Activated T-cell treated with anti-CD3 and anti-CD28 coated beads, Interleukin-2, amount 50 U/mL, for 72 hours (primary cell): ENCODE measurements at places on chromosomes 3 and 15.

- no peak overlapping the region for H3K4me3 ChIP-seq
- peaks cover 32% of the 10 kb centered on the region for H3K4me1 ChIP-seq
- H3K36me3 ChIP-seq = peaks cover 14% of the 10 kb centered on the region
- no peak for DNase-seq
Observed at GRCh38 chr3:46102059-46102779, 74.9 kb upstream of the XCR1 start.

GRCh38 chr3:175702956-175703355, 843.8 kb downstream of the NAALADL2 start:
- no peaks in the 10 kb centered on the region for H3K4me1 ChIP-seq
- H3K27ac ChIP-seq = no peak overlapping the region
- H3K27me3 ChIP-seq = no peaks in the 10 kb centered on the region
- H3K4me3 ChIP-seq = no peak overlapping the region

DNA sequence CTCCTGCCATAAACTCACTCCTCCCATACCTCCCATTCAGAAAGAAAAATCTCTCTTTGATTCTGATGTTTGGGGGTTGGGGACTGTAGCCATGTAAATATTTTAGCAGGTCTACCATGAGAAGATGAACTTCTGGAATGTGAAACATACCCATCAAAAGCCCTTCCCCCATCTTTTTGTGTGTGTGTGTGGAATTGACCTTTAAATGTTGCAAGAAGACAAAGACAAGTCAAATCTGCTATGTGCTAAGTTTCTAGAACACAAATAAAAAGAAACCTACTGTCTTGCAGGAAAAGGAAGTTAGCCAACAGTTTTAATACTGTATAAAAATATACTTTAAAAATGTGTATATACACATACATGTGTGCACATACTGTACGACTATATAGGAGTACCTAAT, 29.7 kb upstream of the USP50 start:
- H3K4me1 ChIP-seq = no peaks in the 10 kb centered on the region
- no peak for DNase-seq
- no peaks in the 10 kb centered on the region for H3K27me3 ChIP-seq
- peaks cover 6% of the 10 kb centered on the region for H3K36me3 ChIP-seq
- no peak overlapping the region for H3K4me3 ChIP-seq
- H3K27ac ChIP-seq = no peak overlapping the region

GRCh38 chr3:158573714-158574113, 2.7 kb downstream of the MLF1 start:
- no peak overlapping the region for H3K27ac ChIP-seq
- H3K27me3 ChIP-seq = peaks cover 34% of the 10 kb centered on the region
- peaks cover 13% of the 10 kb centered on the region for H3K4me1 ChIP-seq
- H3K36me3 ChIP-seq = peaks cover 5% of the 10 kb centered on the region

DNA sequence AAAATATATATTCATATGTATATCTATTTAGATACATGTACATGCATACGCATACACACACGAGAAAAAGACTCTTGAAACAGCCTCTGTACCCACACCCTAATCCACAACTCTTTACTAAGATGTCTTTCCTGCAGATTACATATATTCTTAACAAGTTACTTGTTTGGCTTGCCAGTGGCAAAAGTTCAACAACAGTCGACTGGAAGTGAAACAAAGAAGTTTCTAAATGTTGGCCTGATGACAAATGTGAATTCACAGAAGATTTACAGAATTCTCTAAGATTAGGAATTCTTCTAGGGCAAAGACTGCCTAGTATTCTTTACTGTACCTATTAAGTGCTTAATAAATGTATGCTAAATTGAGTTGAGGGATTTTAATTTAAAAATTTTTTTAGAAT, 116.8 kb downstream of the CDIN1 start:
- H3K36me3 ChIP-seq = no peaks in the 10 kb centered on the region
- H3K27ac ChIP-seq = no peak overlapping the region
- no peaks in the 10 kb centered on the region for H3K4me1 ChIP-seq
- H3K4me3 ChIP-seq = no peak overlapping the region
- DNase-seq = no peak
- H3K27me3 ChIP-seq = no peaks in the 10 kb centered on the region
